Activated CD4-positive, alpha-beta T cell treated with anti-CD3 and anti-CD28 coated beads, Interleukin-2, amount 50 U/mL, for 1 hour (primary cell): ENCODE measurements at places on chromosomes 13 and 19.

DNA sequence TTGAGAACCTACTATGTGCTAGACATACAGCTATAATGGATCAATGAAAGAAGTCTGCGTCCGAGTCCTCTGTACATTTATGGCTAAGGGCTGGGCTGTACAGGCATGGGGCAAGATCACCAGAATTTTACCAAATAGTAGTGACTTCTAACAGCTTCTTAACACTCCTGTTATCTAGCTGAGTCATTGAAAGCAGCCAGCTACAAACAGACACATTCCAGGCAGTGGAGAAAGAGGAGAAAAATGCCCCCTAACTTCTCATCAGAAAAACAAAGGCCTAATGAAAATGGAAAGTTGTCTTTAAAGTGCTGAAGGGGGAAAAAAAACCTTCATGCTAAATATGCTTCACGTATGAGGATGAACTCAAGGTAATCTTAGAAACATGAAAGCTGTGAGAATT lies 14.3 kb upstream of the ZNF667 start:
- DNase-seq = no peak

DNA sequence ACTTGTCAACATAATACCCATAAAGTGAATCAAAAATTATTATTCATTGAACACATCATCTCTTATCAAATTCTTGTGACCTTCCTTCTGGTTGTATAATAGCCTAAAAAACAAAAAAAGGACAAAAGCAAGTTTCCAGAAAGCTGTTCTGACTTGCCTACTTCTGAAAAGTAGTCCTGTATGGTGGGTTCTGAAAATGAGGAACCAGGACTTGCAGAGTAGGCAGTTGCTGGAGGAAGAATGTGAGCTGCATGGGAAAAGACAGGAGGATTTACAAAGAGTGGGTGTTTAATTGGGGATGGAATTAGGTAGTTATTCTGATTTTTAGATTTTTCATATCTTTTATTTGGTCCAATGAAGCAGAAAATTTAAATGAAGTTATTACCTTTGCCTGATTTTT lies 56.7 kb downstream of the RCBTB2 start:
- no peak for DNase-seq

GRCh38 chr19:7997809-7998480 lies 7.5 kb downstream of the ELAVL1 start:
- DNase-seq = no peak

GRCh38 chr19:18499055-18499775 lies 22.7 kb downstream of the ELL start:
- no peak for DNase-seq

DNA sequence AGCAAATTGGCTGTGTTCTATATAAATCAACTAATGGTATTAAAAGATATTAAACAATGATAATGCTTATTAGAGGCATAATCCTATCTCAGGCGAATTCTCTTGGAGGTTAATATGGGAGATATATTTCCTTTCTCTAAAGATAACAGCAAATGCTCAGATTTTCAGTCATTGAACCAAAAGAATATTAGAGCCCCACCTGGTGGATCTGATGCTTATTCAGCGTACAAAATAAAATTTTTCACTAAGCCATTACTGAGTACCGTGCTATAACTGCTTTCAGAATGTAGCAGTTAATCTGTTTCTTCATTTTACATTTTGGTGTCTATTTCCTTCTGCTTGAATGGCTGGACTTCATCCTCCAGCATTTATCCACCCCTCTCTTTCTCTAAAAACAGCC lies 143.3 kb upstream of the IPO5 start:
- no peak for DNase-seq

- DNase-seq = no peak
Measured at GRCh38 chr13:77846173-77846572, 72.5 kb downstream of the EDNRB start.

- DNase-seq = no peak
Measured at GRCh38 chr13:87128491-87128890, 542.7 kb upstream of the SLITRK5 start.

DNA sequence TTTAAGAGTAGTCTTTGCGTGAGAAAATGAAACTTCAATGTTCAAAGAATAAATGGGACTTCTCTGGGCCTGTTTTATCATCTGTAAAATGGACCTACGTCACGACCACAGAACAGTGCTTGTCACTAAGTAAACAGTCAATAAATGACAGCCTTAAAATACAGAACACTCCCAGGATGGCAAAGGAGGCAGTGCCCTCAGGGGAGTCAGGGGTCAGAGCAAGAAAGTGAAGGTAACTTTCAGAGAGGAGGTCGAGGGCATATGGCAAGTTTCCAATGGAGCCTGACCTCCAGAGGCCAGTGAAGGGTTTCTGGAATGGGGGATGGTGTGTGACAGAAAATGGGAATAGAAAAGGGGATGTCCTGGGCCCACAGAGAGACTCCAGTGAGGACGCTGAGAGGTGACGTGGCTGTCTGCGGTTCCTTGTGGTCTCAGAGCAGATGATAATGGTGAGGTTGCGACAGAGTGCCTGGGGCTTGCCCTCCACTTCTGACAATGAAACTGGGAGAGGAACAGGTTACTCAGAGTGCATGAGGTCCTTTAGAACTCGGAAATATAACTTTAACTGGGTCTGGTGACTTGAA lies 91.8 kb downstream of the UBL3 start:
- DNase-seq = peak; percentile 48

GRCh38 chr13:34411177-34411576 lies 530.9 kb upstream of the NBEA start:
- no peak for DNase-seq

DNA sequence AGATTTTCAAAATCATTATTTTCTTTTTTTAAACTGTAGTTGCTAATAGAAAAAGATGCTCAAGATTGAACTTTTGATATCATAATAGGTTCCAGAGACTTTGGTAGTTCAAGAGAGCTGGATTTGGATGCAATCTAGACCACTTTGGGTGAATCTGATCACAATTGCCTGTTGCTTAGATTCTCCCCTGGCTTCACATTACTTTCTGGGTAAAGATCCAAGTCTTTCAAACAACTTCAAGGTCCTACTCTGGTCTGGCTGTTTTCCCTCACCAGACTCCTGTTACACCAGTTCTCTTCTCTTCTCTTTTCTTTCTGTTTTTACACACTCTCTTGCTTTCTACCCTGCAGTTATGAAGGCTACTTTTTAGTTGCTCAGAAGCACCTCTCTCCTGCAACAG lies 7.4 kb upstream of the SPRY2 start:
- DNase-seq = no peak

GRCh38 chr13:26584713-26585112 lies 27.2 kb downstream of the WASF3 start:
- DNase-seq = no peak
